ENCODE measurements at places on chromosomes 2 and 18.

GRCh38 chr2:69667805-69668382, 24.4 kb upstream of the AAK1 start:
- DNase-seq, result no peak

GRCh38 chr2:729376-729861, 52.2 kb upstream of the TMEM18 start:
- no peak for DNase-seq

- no peak for DNase-seq
Observed at GRCh38 chr2:172211512-172211911, 108.8 kb upstream of the DLX2 start.

GRCh38 chr2:152875701-152876695, 157.6 kb downstream of the ARL6IP6 start:
- no peak for DNase-seq

GRCh38 chr2:11303290-11304013, 41.0 kb downstream of the ROCK2 start:
- DNase-seq, result no peak

DNA sequence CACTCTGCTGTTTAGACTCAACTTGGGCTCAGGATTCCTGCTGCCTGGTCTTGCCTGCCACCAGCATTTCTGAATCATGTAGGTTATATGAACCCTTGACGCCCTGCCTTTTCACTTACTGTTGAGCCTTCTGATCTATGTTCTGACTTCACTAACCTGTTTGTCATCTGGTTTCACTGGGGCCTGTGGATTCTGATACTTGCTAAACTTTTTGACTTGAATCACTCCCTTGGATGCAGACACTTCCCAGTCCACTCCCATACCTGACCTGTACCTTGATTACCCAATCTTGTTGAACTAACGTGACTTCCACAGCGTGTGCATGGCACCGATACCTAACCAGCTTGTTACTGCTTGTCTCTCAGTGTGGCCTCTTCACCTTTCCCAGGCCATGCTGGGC, 35.6 kb upstream of the SPAG16 start:
- no peak for DNase-seq

DNA sequence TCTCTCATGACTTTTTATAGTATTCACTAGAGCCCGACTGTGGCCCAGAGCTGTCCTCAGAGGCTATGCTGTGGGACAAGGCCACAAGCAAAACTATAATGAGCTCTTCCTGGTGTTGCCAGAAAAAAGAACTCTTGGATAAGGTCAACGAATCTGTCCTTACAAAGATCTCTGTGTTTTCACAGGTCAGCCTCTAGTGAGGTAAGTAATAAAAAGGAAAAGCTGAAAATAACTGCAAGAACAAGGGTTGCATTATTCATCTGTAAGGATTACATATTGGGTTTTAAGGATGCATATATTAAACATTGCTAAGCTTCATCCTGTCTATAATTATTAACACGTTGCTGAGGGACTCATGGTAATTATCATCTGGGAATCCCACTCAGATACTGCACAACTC, 62.8 kb upstream of the ATL2 start:
- no peak for DNase-seq

- DNase-seq, result no peak
Observed at GRCh38 chr2:221848286-221848685, 276.2 kb upstream of the EPHA4 start.

- no peak for DNase-seq
Observed at GRCh38 chr2:171852366-171852888, 41.6 kb downstream of the SLC25A12 start.

DNA sequence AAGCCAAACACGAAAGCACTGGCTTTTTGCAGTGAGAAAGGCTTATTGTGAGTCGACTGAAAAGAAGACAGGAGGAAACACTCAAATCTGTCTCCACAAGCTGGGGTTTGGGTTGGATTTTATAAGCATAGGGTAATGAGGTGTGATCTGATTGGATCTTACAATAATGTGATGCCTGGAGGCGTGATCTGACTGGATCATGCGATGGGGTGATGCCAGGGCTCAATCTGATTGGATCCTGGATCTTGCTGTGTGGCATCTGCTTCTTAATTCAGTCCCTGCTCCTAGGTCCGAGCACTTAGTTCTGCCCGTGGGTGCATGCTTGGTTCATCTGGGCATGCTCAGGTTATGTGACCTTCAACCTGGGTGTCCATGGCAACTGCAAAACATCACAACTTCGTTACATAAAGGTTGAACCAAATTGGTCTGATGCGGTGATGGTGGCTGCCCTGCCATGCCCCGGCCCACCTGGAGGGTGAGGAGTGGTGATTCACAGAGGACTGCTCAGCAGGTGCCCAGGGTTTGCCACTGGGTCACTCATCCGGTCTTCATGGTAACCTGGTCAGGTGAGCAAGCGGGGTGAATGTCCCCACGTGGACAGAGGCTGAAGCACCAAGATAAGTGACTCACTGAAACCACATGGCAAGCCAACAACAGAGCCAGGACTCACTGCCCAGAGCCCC, 111.0 kb downstream of the KCNF1 start:
- no peak for DNase-seq

GRCh38 chr18:79058007-79058406, 11.2 kb upstream of the ATP9B start:
- DNase-seq, result no peak

GRCh38 chr2:139438478-139438877, 658.3 kb upstream of the NXPH2 start:
- DNase-seq, result no peak

Measured in effector CD8-positive, alpha-beta T cell (primary cell).